ENCODE measurements at places on chromosomes 16 and 17.

- no peak for DNase-seq
Measured at GRCh38 chr17:10435096-10435495, 13.3 kb upstream of the MYH8 start.

DNA sequence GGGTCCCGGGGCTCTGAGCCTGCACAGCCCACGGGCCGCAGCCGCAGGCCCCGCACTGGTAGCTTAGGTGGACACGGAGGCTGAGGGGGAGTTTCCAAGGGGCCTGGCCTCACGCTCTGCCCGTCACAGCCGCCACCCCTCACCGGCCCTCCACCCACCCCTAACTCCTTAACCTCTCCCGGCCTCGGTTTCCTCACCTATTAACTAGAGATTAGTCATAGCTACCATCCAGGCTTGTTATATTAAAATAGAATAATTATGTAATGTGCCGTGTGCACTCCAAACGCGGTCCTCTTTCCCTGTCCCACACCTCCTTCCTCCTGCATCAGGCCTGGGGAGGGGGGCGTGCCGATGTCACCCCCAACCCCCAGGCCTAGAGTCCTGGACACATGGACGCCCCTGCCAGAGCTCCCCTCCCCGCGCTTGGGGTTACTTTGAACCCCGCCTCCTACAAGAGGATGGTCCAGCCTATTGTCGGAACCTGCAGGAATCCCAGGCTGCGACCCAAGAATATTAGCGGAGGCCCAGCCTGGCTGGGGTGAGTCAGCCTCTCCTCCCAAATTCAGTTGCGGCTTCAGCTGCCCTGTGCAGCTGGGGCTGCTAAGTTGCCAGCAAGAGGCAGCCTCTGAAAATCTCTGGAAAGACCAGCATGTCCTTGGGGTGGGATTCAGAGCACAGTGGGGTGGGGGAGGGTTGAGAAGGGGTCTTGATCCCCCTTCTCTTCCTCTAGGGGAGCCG, 17.3 kb downstream of the SOCS3 start:
- DNase-seq = no peak

DNA sequence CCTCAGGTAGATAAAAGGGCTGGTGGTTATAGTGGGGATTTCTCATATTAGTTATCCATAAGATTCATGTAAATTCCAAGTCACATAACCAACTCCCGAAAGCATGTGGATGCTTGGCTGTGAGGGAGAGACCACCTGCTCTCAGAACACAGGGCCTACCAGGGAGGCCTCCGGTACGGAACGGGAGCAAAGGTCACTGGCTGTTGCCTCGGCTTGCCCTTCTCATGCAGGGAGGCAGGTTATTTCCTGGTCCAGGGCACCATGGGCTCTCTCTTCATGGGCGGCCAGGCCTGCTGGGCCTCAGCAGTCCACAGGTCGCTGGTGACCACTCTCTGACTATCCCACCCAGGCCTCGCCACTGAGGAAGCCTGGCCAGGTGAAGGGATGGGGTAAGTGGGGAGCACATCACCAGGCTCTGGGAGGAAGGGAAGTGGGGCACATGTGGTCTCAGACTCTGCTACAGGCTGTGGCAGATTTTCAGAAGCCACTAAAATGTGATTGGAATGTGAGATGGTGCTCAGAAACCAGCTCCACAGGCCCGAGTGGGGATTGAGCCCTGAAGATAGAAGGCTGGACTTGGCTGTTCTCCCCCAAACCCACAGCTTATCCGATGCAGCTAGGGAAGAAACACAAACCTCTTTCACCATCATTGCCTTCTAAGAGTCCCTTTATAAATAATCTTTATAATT, 45.4 kb downstream of the HNF1B start:
- no peak for DNase-seq

- DNase-seq = no peak
Measured at GRCh38 chr16:82037666-82038065, 2.6 kb downstream of the HSD17B2 start.

DNA sequence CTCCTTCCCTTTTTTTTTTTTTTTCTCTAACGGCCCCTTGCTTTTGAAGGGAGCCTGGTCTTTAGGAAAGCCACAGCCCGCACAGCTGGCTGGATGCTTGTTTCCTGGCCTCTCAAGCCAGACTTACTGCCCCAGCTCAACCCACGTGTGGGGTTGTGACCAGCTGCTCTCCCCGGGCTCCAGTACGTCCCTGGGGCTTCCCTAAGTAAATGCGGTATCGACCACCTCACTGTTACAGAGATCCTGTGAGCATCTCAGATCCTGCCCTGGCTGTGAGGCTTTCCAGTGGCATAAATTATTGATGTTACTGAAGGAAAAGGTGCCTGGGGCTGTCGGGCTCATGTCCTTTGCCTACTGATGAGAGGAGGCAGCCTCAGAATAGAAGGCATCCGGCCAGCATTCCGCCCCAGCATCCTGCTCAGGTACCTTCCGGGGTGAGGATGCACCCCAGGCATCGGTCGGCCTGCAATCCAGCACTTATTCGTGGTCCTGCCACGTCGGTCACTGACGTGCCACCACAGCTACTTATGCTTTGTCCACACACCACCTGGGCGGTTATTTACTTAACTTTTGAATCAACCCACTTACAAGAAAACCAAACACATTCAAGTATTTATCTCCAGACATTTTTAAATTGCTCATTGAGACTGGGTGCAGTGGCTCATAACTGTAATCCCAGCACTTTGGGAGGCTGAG, 9.6 kb downstream of the GPRC5B start:
- no peak for DNase-seq

DNA sequence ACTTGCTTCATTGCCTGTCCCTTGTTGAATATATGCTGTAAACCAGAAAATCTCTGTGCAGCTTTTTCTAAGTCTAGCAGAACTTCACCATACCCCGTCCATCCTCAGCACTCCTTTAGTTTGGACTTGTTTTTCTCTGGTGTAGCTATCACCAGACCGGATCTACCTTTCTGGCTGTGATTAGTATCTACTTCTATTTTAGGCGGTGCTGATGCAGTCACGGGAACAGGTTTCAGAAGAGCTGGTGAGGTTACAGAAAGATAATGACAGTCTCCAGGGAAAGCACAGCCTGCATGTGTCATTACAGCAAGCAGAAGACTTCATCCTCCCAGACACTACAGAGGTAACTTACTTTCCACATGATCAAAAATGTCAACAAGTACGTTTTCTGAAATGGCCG, 46.4 kb downstream of the NUP88 start:
- no peak for DNase-seq

- no peak for DNase-seq
Measured at GRCh38 chr16:62216837-62217236, 180.6 kb upstream of the CDH8 start.

- no peak for DNase-seq
Measured at GRCh38 chr17:57761887-57762286, 16.8 kb upstream of the CCDC182 start.

GRCh38 chr17:44010966-44011647, 3.7 kb downstream of the TMEM101 start:
- DNase-seq = no peak

DNA sequence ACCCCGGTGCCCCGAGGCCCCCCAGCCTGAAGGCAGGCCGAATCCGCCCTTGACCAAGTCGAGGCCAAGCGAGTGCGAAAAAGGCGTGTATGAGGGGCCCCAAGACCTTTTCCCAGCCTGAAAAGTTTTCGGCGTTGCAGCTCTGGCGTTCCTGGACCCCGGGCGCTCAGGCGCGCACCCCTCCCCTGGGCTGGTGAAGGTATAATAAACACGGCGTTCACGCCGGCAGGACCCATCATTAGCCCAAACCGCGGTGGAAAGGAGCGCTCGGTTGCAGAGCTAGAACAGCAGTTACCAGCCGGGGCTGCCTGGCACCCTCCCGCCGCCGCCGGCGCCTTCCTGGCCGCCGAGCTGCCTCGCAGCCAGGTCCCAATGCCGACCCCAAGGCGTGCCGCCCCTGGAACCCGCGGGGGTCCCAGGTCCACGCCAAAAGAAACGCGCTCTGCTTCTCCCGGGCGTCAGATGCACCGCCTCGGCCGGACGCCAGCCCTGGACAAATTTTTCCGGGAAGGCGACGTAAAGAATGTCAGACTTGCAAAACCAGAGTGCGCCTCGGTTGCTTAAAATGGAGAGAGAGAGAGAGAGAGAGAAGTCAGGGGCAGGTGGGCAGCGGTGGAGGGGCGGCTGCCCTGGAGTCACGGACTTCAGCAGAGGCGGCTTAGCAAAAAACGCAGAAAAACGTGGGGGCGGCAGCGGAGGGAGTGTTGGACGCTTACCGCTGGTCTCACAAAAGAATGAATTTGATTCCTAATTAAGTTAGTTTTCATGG, 11.5 kb upstream of the FOXF1 start:
- DNase-seq = no peak

DNA sequence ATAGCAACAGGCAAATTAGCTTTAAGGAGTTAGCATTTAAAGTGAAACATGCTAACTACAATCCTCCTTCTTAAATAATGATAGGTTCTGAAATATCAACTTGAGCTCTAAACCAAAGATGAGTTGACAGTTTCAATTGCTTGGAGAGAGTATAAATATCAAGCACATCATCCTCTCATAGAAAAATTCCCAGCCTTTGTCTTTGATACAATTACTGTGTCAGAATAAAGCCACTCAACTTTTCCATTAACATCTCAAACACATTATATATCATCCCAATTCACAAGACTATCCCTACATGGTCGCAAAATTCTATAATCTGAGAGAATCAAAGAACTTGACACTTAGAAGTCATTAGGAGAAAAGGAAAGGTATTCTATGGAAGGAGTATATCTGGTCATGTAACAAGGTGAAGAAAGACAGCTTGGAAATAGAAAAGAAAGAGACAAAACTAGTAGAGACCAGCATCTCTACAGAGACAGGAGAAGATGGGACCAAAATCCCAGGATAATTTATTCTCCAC, 189.8 kb downstream of the CEP112 start:
- DNase-seq = no peak

GRCh38 chr17:40952661-40953060, 14.1 kb downstream of the KRT39 start:
- no peak for DNase-seq

DNA sequence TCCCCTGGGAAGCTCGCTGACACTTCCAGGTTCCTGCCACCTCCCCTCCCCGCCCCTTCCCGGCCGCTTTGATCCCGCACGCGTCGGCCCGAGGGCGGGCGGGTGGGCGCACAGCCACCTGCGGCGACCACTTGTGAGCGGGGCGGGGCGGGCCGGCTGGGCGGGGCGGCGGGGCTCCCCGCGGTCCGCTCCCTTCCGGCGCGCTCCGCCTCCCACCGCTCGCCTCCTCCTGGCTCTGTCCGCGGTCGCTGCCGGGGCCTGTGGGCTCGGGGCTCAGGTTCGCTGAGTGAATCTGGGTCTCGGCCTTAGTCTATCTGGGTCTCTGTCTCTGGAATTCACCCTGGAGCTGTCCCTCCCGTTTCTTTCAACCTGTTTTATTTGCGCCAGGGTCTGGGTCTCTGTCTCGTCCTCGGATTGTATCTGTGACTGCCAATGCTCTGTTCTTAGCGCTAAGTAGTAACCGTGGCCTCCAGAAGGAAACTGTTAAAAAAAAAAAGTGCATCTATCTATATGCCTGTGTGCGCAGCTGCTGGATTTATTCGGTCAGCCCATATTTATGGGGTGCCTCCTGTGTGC, 2.7 kb upstream of the HES7 start:
- DNase-seq = peak; percentile 53

GRCh38 chr17:9700754-9701476, 55.6 kb downstream of the USP43 start:
- no peak for DNase-seq

DNA sequence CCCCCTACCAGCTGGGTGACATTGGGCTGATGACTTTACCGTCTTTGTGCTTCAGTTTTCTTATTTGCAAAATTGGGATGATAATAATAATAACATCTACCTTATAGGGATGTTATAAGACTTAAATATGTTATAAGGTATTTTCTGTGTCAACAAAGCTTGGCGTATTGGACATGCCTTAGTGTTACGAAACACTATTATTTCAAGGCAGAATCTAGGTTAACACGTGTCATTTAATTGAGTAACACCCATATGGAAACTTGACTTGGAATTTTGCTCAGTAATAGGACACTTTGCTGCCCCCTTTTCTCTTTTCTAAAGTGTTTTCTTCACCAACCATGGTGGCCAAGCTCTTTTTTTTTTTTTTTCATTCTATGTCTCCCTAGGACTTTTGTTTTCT, 294.2 kb upstream of the SALL1 start:
- DNase-seq = no peak

GRCh38 chr16:77059446-77059845, 131.5 kb upstream of the MON1B start:
- no peak for DNase-seq

GRCh38 chr16:74521691-74522090, 85.2 kb downstream of the GLG1 start:
- no peak for DNase-seq

DNA sequence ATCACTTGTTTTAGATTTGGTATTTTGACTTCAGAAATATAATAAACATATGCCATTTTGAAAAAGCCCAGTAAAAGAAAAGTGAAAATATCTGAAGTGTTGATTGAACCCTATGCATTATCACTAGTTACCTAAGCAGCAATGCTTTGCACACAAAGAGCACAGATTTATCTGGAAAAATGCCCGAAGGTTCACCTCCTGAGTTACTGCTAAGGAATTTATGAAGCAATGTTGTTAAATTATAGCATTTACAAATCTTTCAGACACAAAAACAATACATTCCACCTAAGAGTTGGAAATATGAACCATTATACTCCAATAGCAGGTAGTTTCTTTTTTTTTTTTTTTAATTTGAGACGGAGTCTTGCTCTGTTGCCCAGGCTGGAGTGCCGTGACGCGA, 38.9 kb upstream of the GHDC start:
- no peak for DNase-seq

- DNase-seq = no peak
Measured at GRCh38 chr16:70803319-70803718, 2.4 kb upstream of the VAC14 start.

DNA sequence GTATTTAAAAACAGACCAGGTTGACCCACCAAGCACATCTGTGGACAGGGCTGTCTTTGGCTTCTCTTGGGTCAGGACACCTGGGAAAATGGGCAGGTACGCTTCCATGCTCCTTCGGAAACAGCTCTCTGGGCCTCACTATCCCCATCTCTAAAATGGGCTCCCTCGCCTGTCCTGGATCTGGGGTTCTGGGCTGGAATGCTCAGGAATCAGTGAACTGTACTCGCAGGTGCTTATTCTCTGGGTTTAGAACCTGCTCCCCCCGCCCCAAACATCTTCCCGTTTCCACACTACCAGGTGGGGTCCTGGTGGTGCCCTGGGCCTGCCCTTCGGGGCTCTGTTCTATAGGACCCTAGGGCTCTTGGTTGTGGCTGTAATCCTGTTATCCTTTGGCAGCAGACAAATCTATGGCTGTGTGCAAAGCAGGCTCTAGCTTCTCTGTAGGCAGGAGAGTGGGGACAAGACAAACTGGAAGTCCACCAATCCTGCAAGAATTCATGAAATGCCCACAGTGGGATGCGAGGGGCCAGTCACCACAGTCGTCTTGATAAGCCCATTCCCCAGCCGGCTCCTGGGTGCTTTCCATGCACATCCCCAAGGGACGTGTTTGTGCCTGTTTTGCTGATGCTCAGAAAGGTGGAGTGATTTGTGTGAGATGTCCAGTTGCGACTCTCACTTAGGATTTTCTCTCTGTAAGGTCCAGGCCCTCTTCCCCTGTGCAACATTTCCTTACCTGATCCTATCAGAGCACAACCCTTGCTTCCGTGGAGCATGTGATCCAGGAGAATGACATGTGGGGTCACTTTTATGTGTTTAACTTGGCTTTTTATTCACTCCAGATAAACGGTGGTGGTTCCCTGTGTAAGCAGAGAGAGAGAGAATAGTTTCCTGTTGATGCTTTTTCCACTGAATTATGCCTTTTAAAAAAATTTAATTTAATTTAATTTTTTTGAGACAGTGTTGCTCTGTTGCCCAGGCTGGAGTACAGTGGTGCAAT, 37.2 kb downstream of the HAPSTR1 start:
- no peak for DNase-seq

Measured in stimulated activated CD4-positive, alpha-beta T cell treated with anti-CD3 and anti-CD28 coated beads, Interleukin-2, amount 100 ng/mL, for 24 hours (primary cell).